ENCODE measurements at places on chromosomes 2 and 18.
A peak's percentile ranks its signal among the peaks of the same experiment; 100 is the strongest.

DNA sequence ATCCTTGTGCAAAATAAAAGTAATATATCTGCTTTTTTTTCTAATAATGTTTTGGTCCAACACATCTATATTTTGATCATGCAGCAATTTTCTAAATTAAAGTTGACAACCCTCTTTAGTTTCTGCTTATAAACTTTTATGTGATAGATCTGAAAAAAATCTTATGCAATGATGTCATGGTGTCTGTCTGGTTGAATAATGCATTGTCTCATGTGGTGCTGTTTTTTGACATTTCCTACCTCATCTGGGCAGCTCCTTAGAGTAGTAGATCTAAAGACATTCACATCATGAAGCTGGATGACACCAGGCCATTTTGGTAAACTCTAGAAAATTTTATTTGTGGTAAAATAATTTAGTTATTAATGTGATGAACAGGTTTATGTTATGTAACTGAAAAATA lies 106.8 kb upstream of the FN1 start:
- no peak for DNase-seq

DNA sequence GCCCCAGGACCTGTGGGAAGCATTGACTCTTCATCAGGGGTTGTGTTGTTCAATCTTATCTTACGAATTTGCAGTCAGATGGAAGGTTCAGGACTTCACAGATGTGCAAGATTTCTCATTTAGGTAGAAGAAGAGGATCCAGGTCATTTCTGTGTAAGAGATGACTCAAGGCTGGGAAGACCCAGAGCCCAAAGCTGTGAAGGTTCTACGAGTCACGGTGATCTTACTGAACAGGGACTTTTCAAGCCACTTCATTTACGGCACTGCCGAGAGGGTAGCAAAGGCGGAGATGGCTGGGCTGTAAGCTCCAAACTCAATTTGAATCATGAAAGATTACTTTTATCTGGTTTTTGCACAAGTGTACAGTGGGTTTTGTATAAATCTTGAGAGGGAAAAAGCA lies 228.0 kb upstream of the MEX3C start:
- DNase-seq, result no peak

DNA sequence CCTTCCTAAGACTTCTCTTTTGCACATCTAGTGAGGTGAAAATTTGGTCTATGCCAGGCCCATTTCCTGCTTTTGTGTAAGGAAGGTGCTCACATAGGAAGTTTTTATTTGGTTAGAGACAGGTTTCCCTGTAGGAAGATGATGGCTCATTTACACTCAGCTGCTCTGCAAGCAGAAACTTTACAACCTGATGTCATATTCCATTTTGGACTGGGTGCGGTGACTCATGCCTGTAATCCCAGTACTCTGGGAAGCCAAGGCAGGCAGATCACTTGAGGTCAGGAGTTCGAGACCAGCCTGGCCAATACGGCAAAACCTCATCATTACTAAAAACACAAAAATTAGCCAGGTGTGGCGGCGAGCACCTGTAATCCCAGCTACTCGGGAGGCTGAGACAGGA lies 35.8 kb downstream of the CASP10 start:
- DNase-seq, result peak; percentile 63

- DNase-seq, result no peak
Measured at GRCh38 chr2:8534729-8535468, 147.0 kb upstream of the ID2 start.

DNA sequence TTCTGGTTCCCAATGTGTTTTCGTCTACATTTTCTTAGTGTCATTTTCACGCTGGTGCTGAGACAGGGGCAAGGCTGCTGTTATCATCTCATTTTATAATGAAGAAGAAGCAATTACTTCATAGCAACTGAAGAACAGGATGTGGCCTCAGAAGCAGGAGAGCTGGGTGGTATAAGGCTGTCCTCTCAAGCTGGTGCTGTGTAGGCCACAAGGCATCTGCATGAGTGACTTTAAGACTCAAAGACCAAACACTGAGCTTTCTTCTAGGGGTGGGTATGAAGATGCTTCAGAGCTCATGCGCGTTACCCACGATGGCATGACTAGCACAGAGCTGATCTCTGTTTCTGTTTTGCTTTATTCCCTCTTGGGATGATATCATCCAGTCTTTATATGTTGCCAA lies 7.3 kb downstream of the IL36G start:
- DNase-seq, result no peak

DNA sequence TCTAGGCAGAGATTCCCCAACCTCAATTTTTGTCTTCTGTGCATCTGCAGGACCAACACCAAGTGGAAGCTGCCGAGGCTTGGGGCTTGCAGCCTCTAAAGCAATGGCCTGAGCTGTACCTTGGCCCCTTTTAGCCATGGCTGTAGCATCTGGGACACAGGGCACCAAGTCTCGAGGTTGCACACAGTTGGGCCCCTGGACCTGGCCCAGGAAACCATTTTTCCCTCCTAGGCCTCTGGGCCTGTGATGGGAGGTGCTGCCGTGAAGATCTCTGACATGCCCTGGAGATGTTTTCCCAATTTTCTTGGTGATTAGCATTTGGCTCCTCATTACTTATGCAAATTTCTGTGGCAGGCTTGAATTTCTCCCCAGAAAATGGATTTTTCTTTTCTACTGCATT lies 105.7 kb upstream of the LDAH start:
- DNase-seq, result no peak

DNA sequence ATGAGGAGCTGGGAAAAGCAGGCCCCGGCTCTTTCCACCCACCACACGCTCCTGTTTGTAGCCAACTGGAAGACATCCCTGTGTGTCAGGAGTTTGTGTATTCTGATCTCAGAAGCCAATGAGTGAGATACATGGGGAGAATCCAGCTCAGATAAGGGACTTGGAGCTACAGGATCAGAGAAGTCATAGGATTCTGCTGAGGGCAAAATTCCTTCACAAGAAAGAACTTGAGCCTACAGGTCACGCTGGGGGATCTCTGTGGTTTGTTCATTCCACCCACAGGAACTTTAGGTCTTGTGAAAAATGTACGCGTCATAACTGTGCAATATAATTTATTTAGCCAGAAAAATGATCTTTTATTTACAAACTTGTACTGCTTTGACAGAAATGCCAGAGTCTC lies 80.1 kb upstream of the SMIM21 start:
- no peak for DNase-seq

- DNase-seq, result no peak
Measured at GRCh38 chr2:177549171-177549570, 156.6 kb downstream of the AGPS start.

DNA sequence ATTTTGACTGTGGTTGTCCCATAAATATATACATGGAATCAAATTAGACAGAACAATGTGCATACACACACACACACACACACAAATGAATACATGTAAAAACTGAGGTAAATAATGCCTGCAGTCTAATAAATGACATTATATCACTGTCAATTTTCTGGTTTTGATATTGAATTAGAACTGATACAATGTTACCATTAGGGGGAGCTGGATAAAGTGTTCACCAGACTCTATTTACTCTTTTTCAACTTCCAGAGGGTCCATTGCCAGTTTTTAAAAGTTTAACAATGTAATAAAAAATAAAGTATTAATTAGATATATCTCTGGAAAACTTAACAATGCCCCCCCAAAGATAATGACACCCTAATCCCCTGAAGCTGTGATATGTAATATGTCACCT lies 1666.8 kb upstream of the TMEFF2 start:
- DNase-seq, result no peak

- DNase-seq, result peak; percentile 40
Measured at GRCh38 chr2:215590010-215590745, 154.3 kb upstream of the FN1 start.

GRCh38 chr18:35408843-35409261 lies 31.7 kb upstream of the ZNF396 start:
- DNase-seq, result no peak
